Hepatocyte (in vitro differentiated cells): ENCODE measurements at places on chromosomes 6 and 20. TPM values are rescaled to one million over a fixed set of nuclear protein-coding genes. Genes with fewer than 3 reads are reported as not detected.

Gene GJA10
- total RNA-seq, result 0.24 TPM in 1 of 2 replicates, not detected in the other

- peak; percentile 59 for DNase-seq
Measured at GRCh38 chr6:139364302-139364981, 10.0 kb downstream of the CITED2 start.

GRCh38 chr6:93498713-93499112, 79.4 kb upstream of the EPHA7 start:
- no peak for DNase-seq

Gene PDE7B
- total RNA-seq, result 7.2 and 9.2 TPM in 2 replicates

Gene SLC22A2
- total RNA-seq, result 0.43 and 1.2 TPM in 2 replicates

DNA sequence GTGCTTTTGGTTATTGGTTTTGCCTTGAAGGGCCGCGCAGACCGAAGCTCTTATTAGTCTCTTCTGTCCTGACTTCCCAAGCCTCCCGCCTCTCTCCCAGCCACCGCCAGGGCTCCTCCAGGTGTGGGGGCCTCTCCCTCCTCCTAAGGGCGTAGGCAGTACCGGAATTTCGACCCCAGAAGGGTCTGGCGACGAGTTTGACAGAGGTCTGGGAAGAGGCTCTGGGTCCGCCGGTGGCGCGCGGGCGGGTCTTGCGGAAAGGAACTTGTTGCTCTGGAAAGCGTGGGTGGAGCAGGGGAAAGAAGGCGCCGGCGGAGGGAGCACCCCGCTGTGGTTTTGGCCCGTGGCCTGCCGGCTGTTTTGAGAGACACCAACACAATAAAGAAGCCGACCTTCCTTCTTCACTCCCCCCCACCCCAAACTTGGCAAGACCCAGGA, 1.8 kb downstream of the PCSK2 start:
- peak; percentile 11 for DNase-seq

Gene PGC
- total RNA-seq, result 114 and 128 TPM in 2 replicates

DNA sequence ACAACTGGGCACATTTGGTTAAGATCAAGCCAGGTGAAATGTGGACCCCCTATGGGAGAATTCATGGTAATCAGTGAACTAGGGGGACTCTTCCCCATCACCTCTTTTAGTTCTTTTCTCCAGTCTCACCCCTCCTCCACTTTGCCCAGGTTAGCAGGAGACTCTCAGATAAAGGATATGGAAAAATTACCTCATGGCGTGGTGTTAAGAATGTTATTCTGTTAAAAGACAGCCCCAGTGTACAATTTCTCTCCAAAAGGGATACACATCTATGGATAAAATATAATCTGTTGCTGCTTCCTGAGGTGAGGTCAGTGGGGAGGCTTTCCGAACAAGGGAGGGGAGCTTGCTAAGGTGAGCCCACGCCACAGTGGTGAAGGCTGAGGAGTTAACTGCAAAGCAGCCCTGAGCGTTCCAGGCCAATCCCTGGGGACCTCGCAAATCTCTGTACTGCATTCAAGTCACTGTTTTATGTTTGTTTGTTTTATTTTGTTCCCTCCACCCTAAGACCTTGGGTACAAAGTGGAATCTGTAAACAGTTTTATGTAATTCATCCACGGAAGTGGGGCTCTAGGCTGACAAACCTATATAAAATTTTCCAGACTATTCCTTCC, 52.0 kb downstream of the ADGRF1 start:
- no peak for DNase-seq

Gene PSORS1C2
- total RNA-seq, result not detected in 2 replicates

DNA sequence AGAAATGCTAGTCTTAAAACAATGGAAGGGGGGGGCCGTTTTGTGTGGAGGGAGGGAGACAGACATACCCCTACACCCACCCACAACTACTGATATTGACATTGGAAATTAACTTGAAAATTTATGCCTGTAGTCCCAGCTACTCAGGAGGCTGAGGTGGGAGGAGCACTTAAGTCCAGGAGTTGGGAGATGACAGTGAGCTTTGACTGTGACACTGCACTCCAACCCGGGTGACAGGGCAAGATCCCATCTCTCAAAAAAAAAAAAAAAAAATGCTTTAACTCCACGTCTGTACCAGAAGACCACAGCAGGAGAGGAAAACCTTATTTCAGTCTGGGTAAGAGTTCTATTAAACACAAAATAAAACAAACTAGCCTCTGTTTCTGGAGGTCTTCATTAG, 2.2 kb downstream of the TBC1D20 start:
- no peak for DNase-seq
